Eye (tissue), 1 donor: ENCODE measurements at places on chromosomes 2 and 18.

DNA sequence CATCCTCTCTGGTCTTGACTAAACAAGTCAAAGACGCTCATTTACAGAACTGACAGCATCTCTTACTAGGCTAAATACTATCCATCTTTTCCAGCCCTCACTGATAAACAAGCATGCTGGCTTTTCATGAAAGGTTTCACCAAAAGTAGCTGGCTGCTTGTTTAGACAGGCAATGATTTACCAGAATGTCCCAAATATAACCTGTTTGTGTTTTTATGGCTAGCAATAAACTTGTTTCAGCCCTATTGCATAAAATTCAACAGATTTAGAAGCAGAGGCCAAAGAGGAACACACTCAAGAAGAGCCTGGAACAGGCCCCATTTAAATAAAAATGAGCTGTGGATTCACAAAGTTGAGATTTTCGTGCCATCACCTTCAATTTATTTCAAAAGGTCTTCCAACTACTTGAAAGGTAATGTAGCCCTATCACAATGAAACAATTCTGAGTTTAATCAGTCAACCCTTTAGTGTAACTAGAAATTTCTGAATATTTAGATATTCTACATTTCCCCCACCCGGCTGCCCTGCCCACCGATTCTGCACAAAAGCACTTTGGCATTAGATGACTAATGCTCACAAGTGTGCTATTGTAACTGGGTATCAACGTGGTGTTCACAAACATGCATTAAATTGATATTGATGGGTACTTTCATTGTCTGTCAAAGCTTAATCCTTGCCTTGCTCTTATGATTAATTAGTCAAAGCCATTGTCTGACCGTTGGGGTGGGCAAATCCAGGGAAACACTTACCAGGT lies 54.0 kb downstream of the ST6GAL2 start:
- DNase-seq = no peak

- no peak for DNase-seq
Observed at GRCh38 chr2:70964133-70964532, 14.3 kb upstream of the ANKRD53 start.

GRCh38 chr2:61911510-61911909 lies 6.0 kb downstream of the COMMD1 start:
- no peak for DNase-seq

GRCh38 chr18:388200-388599 lies 112.3 kb downstream of the COLEC12 start:
- peak; percentile 78 for DNase-seq

- no peak for DNase-seq
Observed at GRCh38 chr2:128016620-128017019, 11.2 kb downstream of the SAP130 start.

DNA sequence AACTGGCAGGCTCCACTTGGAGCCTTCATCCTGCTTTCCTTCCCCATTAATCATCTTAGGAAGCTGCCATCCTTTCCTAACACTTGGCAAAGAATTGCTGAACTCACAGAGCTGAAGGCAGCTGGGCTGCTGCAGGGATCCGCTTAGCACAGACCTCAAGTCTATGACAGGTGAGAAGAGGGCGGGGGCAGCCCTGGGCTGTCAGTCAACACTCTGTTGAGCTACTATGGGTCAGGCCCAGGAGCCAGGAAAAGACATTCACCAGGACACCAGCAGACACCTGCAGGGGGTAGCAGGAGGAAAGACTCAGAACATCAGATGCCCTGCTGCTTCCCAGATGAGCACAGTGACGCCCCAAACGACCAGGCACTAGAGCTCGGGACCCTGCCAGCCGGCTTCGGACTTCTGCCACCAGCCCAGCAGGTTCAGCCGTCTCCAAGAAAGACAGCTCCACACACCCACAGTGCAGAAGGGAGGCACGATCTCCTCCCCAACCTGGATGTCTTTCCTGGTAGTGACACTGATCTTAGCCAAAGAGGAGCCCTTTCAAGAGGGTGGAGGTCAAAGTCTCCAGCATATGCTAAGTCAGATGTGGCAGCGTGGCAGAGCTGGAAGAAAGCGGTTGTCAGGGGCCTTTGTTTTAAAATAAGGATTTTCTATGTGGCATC lies 55.2 kb downstream of the SNORC start:
- DNase-seq = peak; percentile 14

DNA sequence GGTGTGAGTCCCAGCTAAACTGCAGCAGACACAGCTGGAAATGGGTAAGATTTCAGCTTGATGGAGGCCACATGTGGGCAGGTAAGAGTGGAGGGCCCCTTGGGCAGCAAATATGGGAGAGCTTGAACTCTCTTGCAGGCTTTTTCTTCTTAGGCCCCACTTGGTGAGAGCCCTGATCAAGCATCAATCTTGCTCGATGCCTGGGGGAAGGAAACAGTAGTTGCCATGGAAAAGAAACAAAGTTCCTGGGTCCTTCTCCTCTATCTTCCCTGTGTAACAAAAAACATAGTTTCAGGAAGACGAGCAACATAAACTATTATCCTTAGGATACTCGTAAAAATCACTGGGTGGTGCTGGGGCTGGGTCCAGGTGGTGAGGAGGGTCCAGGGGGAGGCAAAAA lies 42.9 kb downstream of the KIAA1328 start:
- DNase-seq = no peak

GRCh38 chr2:72793798-72794440 lies 31.9 kb downstream of the EXOC6B start:
- DNase-seq = no peak

GRCh38 chr2:190505696-190506095 lies 28.8 kb downstream of the NEMP2 start:
- DNase-seq = no peak

GRCh38 chr2:204449977-204450376 lies 95.3 kb upstream of the PARD3B start:
- DNase-seq = no peak

- no peak for DNase-seq
Observed at GRCh38 chr2:215653344-215654030, 217.6 kb upstream of the FN1 start.

GRCh38 chr18:57767259-57768050 lies 35.7 kb downstream of the ATP8B1 start:
- no peak for DNase-seq

DNA sequence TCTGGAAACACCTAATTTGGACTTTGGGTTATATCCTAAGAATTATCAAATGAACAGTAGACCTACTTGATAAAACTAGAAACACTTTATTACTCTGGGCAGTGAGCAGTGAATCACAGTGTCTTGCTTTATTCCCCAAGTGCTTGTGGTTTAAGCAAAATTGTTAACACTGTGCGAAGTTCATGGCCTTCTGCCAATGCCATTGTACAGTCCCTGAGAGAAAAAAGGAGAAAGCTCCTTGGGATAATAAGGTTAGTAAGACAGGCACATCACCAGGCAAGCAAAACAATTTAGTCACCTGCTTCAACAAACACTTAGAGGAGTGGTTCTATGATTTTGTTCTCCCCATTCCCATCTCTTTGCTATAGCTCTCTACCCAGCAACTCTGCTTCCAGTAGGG lies 39.8 kb downstream of the ADCYAP1 start:
- no peak for DNase-seq

DNA sequence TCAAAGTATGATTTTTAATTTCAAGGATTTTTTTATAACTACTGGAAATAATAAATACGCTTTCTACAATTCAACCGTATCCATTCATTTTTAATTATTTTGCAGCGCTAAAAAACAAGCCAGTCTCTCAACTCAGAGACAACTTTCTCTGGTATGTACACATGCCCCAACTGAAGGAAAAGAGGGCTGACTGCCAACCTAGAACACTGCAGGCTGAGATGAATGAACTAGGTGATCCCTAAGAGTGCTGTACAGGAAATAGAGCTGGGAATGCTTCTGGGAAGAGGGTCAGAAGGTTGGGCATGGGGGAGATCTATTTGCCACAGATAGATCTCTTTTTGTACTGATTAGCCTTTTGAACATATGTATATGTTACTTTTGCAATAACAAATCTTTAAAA lies 460.1 kb downstream of the NR4A2 start:
- DNase-seq = no peak

- DNase-seq = peak; percentile 18
Observed at GRCh38 chr2:136250131-136250530, 132.2 kb upstream of the CXCR4 start.

- no peak for DNase-seq
Observed at GRCh38 chr2:236965021-236965840, 120.5 kb upstream of the COPS8 start.

- no peak for DNase-seq
Observed at GRCh38 chr2:109271920-109272319, 142.9 kb downstream of the SH3RF3 start.
